ENCODE measurements at places on chromosomes 13 and 19.

DNA sequence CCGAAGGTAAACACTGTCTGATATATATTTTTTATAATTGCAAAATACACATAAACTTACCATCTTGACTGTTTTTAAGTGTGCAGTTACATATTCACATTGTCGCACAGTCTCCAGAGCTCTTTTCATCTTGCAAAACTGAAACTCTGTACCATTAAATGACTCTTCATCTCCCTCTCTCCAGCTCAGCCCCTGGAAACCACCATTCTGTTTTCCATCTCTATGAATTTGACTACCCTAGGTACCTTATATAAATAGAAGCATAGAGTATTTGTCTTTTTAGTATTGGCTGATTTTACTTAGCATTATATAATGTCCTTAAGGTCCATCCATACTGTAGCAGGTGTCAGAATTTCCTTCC is 45.8 kb downstream of the LRCH1 start:
- no peak for DNase-seq

DNA sequence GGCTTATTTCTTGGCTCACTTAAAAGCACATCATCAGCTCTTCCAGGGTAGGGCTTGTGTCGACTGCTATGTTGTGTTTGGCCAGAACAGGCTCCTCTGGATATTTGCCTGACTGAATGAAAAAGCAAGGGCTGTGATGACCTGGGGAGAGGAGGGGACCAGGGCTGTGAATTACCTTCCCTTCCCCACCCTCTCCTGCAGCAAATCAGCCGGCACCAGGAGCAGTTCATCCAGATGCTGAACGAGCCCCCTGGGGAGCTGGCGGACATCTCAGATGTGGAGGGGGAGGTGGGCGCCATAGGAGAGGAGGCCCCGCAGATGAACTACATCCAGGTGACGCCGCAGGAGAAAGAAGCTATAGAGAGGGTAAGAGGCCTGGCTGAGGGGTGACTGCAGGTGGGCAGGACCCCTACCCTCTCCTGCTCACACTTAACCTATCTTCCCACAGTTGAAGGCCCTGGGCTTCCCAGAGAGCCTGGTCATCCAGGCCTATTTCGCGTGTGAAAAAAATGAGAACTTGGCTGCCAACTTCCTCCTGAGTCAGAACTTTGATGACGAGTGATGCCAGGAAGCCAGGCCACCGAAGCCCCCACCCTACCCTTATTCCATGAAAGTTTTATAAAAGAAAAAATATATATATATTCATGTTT is 4.4 kb downstream of the GADD45GIP1 start:
- no peak for DNase-seq

GRCh38 chr13:95477187-95477586 is 75.3 kb upstream of the CLDN10 start:
- no peak for DNase-seq

DNA sequence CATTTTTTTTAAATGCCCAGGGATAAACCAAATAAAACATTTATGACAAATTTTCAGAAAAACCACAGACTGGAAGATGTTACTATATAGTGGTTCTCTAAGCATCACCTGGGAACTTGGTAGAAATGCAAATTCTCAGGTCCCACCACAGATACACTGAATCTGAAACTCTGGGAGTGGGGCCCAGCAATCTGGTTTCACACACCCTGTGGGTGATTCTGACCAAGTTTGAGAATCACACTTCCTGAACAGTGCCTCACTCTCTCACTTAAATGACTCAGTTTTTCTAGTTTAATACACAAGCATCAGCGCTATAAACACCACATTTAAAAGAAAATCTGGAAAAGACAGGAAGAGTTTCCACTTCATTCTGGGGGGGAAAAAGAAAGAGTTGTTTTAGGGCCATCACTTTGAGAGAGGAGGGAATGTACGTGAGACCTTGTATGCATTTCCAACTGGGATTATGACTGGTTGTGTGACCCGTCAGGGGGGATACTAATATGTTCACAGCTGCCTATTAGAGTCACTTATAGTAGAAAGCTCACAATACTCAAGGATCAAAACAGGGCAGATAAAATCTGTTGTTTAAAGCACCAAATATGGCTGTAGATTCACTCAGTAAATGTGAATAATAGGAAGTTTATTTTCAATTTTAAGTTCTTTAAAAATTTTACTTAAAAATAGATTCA is 567.7 kb downstream of the GPC6 start:
- DNase-seq: no peak

DNA sequence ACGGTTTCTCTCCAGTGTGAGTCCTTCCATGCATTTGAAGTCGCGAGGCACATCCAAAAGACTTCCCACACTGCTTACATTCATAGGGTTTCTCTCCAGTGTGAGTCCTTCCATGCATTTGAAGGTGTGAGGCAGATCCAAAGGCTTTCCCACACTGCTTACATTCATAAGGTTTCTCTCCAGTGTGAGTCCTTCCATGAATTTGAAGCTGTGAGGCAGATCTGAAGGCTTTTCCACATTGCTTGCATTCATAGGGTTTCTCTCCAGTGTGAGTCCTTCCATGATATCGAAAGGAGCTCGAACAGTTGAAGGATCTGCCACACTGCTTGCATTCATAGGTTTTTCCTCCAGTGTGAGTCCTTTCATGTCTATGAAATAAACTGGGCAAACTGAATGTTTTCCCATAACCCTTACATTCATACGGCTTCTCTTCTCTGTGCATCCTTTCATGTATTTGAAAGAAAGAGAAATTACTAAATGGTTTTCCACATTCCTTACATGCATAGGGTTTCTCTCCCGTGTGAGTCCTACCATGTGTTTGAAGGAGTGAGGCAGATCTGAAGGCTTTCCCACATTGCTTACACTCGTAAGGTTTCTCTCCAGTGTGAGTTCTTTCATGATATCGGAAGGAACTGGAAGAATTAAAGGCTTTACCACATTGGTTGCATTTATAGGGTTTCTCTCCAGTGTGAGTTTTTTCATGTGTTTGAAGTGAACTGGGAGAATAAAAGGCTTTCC is 20.3 kb downstream of the ZNF433 start:
- DNase-seq: no peak

DNA sequence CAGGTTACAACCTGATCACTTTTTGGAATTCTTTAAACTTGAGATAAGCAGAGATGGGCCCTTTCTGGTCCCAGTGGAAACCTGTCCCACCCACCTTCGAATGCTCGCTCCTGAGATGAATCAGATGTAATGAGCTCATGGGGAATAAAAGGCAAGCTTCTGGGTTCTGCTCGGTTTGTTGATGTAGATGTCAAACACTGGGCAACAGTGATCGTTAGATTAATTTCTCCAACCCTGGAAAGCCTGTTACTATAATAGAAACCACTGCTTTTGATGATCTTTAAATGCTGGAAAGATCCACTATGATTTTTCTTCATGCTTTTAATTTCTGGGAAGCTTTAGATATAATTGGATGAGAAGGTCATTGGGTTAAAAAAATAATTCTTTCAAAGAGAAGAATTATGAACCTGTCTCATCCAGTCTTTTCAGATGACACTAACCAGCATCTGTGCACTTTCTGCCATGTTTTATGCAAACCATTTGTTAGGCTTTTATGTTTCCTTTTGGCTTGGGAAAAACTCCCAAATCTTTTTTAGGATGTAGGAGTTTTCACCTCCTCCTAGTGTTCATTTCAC is 49.3 kb downstream of the B3GLCT start:
- no peak for DNase-seq

- no peak for DNase-seq
Measured at GRCh38 chr19:32687681-32688080, 3.9 kb upstream of the NUDT19 start.

- DNase-seq: no peak
Measured at GRCh38 chr13:26680123-26680450, 80.5 kb downstream of the GPR12 start.

DNA sequence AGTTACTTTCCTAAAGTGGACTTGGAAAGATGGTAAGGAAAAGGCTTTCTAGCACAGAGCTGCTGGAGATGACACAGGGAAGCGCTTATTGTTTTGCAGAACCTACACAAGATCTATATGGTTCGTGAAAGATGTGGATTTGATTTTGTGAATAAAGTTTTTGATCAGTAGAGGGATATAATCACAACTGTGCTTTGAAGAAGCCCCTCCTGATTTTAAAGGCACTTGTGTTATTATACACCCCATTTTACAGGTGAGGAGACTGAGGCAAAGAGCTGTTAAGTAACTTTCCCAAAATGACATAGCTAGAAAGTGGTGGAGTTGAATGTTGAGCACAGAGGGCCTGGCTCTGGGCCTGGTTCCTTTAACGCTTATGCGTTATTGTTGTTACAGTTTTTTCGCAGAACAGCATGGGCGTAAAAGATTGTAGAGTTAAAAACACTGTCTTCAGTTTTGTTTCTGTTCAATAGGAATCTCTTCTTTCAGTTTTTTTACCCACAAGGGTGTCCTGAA is 1.4 kb downstream of the TDRD3 start:
- DNase-seq: no peak

GRCh38 chr19:38580080-38580479 is 37.7 kb downstream of the MAP4K1 start:
- DNase-seq: no peak

- no peak for DNase-seq
Measured at GRCh38 chr13:77952276-77952675, 33.6 kb upstream of the EDNRB start.

DNA sequence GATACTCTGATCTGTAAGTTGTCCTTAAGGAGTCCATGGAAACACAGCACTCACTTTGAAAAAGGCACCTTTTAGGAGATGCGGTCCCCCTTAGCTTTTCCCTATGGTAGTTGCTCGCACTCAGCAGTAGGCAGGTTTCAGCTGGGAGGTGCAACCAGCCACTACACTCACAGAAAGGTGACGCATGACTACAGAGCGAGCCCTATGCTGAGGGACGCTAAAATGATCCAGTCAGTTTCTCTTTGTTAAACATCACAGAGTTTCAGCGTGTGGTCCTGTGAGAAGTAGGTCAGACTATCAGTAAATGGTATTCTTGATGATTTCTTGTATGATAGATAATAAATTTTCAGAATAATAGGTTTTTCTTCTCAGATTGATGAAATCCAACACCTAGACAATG is 362.7 kb upstream of the MIR17HG start:
- no peak for DNase-seq

GRCh38 chr13:27161980-27162379 is 9.6 kb downstream of the USP12 start:
- DNase-seq: no peak

- DNase-seq: no peak
Measured at GRCh38 chr13:25674371-25674770, 302.6 kb downstream of the ATP8A2 start.

DNA sequence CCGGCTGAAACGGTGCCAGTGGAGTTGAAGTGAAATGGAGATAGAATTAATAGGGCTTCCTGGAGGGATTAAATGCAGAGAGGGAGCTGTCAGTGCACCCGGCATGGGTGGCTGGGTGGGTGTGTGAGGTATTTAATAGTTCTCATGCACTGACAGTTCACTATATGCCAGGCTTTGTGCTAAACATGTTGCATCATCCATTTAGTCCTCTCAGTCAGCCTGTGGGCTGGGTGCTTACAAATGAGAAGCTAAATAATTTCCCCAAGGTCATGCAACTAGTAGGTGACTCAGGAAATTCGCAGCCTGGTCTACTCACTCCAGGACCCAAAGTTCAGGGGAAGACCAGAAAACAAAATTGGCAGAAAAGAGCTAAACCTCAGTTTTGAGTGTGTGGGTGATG is 63.5 kb upstream of the SPATA13 start:
- DNase-seq: no peak

GRCh38 chr19:10155839-10156238 is 36.1 kb upstream of the EIF3G start:
- no peak for DNase-seq

GRCh38 chr13:45681113-45681512 is 21.0 kb upstream of the CBY2 start:
- DNase-seq: no peak

- no peak for DNase-seq
Measured at GRCh38 chr19:42197375-42197817, 20.1 kb downstream of the DEDD2 start.

- DNase-seq: no peak
Measured at GRCh38 chr13:114088234-114088633, 44.2 kb downstream of the RASA3 start.

- DNase-seq: no peak
Measured at GRCh38 chr19:1220976-1221903, 15.7 kb downstream of the STK11 start.

GRCh38 chr13:54699831-54700230 is 1671.2 kb downstream of the OLFM4 start:
- DNase-seq: no peak

DNA sequence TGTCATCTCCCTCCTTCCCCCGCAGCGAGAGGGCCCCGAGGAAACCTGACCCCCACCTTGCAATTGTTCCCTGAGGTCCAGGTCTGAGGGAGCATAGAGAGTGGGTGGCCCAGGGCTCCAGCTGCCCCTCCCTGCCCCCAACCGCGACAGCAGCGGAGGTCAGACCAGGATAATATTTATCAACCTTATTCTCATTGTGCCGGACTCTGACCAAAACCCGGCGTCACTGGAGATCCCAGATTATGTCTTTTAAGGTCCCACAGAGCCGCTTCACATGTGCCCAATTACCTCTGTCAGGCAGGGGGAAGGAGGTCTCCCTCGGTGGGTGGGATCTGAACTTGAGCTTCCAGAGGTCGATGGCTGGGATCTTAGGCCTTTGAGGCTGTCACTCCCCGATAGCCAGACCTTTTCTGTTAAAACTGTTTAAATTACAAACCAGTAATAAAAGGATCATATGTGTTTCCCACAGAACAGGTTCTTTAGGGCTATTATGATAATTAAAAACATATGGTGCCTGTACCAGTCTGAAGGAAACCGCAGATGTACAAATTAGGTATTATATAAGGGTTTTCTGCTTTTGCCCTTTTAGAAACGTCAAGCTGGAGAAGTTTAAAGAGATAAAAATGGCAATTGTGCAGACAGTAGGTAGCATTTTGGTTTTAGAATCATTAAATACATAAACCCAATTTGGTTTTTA is 195.5 kb downstream of the ZNF536 start:
- DNase-seq: no peak

- DNase-seq: no peak
Measured at GRCh38 chr19:46714444-46715106, 2.3 kb downstream of the PRKD2 start.

DNA sequence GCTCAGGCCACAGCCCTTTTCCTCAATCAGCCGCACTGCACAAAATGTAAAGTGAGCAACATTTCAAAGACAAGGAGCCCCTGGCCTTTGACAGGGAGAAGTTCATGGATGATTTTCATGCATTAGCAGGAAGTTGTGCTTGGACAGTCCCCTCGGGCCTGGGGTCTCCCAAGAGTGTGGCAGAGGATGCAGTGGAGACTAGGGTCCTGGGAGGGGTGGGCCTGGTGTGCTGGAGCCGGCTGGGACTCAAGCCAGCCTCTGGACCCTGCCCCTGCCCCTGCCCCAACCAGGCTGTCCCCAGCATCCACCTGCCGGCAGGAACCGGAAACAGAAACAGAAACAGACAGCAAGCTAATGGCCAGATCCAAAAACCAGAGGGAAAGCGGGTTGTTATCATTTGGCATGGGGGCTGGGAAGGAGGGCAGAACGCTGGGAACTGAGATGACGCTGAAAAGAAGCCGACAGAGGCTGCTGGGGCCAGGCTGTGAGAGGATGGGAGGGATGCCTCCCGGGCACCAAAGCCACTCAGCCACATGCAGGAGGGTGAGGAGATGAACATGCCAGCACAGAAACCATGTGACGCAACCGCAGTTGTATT is 2.3 kb downstream of the GAS6 start:
- DNase-seq: no peak
